ENCODE measurements at places on chromosomes 4 and X.

GRCh38 chr4:150816491-150816890 lies 198.6 kb downstream of the LRBA start:
- no peak for DNase-seq

- DNase-seq: no peak
Measured at GRCh38 chr4:105453550-105454205, 20.2 kb downstream of the PPA2 start.

- DNase-seq: no peak
Measured at GRCh38 chr4:40314951-40315350, 20.2 kb upstream of the CHRNA9 start.

GRCh38 chr4:101334963-101335572 lies 12.3 kb downstream of the PPP3CA start:
- DNase-seq: no peak

DNA sequence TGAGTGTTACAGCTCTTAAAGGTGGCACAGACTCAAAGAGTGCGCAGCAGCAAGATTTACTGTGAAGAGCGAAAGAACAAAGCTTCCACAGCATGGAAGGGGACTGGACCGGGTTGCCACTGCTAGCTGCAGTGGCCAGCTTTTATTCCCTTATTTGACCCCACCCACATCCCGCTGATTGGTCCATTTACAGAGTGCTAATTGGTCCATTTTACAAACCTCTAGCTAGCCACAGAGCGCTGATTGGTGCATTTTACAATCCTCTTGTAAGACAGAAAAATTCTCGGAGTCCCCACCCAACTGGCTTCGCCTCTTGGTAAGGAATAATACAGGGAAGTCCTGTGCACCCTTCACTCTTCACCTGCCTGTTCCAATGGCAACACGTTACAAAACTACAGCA lies 1.9 kb upstream of the SHROOM2 start:
- DNase-seq: no peak

DNA sequence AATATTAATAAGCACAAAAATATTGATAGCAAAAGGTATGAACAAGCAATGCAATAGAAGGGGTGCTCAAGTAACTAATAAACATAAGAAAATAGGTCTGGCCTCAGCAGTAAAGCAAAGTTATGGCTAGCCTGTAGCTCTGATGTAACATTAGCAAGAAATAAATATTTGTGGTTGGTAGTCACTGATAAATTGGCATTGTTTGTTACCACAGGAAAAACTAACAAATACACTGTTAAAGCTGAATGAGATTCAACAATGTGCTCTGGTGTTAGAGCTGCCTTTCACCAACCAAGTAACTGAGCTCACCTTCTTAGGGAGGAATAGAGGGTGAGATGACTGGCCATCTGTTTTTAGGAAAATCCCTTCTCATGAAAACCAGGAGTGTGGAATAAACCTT lies 71.4 kb downstream of the AREG start:
- no peak for DNase-seq

GRCh38 chr4:104494185-104494584 lies 509 bp downstream of the CXXC4 start:
- DNase-seq: no peak

GRCh38 chr4:37902212-37902611 lies 11.3 kb downstream of the TBC1D1 start:
- DNase-seq: no peak

DNA sequence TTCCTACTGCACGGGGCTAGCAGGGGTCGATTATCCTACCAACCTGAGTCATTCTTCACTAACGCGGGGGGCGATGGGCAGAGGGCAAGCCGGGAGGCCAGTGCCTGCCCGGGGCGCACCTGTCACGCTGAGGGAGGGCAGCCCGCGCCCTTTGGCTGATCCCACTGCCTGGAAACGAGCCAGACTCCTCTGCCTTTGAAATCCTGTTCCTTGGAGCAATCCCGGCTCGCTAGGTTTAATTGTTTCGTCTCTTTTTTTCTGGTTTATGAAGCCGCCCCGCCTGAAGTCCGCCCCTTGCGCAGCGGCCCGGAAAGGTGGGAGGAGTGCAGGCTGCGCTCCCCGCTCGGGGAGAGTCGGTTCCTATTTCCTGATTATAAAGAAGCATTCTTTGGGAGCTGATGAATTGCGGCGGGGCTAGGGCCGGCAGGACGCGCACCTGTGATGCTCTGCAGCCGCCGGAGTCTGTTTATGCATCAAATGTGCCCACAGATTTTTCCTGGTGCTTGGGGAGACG lies 484.2 kb downstream of the BCOR start:
- DNase-seq: no peak

GRCh38 chrX:47206316-47206715 lies 12.2 kb upstream of the CDK16 start:
- DNase-seq: no peak

- DNase-seq: no peak
Measured at GRCh38 chr4:19736968-19737756, 514.5 kb upstream of the SLIT2 start.

- no peak for DNase-seq
Measured at GRCh38 chrX:116342903-116343302, 93.5 kb upstream of the SLC6A14 start.

GRCh38 chrX:106894392-106894909 lies 8.7 kb downstream of the RIPPLY1 start:
- DNase-seq: no peak

- no peak for DNase-seq
Measured at GRCh38 chr4:76012388-76012801, 5.1 kb upstream of the CXCL9 start.

GRCh38 chr4:16496501-16496900 lies 270.2 kb upstream of the TAPT1 start:
- no peak for DNase-seq

DNA sequence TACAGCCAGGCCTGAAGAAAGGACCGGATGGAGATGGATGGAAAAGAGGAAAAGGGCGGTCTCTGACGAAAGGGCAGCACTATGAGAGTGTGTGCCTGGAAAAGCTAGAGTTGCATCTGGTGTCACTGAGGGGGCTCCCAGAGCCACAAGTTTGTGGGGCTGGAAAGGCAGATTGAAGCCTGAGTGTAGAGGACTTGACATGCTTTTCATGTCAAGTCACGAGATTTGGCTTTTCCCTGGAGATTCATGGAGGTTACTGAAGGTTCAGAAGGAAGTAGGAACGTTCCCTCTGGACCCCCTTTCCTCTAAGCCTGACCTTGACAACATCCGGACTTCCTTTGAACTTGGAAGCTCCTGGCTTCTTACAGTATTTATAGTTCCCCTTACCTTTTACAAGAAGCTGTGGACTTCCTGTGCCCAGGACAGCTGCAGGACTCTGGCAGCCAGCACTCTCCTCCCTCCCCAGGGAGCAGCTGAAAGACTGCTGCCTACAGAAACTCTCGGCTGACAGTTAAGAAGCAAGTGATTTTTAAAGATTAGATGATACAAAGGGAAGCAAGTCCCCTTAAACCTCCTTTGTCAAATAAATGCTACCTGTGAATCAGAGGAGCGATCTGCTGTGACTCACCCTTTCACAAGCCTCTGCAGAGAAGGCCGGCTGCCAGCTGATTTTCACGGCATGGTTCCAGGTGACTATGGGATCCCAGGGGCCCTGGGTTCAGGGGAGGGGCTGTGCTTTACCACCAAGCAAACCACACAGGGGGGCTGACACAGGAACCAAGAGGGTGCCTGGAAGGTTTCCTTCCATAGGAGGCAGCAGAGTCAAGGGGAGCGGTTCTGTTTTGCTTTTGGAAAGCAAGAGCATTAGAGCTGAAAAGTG lies 72.9 kb upstream of the STIM2 start:
- no peak for DNase-seq

DNA sequence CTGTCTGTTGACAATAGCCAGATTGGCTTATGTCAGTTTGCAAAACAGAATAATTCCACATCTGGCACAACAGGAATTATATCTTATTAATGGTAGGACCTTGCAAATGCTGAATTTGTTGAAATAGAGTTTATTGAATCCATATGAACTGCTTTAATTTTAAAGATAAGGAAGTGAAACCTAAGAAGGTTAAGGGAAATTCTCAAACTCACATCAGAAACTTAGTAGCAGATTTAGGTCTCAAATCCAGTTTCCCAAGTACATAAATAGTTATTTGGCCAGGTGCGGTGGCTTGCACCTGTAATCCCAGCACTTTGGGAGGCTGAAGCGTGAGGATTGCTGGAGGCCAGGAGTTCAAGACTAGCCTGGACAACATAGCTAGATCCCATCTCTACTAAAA lies 117.1 kb downstream of the HNRNPD start:
- DNase-seq: no peak

- DNase-seq: no peak
Measured at GRCh38 chrX:72479324-72480274, 93.0 kb downstream of the HDAC8 start.

DNA sequence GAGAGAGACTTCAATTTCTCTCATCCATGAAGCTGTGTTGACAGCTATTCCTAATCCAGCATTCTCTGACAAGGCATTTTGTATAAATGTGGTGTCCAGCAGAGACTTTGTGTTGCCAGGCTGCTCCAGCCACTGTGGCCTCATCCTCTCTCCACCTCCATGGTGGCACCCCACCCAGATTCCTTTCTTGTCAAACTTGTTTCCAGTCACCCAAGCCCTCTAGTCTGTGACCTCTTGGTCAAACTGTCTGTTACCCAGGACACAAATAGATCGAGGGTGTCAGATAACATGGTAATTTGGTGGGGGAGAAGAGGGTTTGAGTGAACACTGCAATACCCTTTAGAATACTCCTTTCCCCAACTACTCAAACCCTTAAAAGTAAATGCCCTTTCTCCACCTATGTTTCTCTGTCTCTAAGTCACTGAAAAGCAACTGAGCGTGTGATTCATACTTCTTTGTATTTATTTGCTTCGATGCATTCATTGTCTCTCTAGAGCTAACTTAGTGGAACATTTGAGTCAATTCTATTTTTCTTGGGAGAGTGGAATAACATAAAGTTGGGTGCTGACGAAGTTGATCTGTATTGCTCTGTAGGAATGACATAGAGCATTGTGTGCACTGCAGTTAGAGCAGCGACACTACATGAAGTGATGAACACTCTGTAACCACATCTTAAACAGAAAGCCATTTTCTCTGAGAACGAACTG lies 13.7 kb downstream of the PITX2 start:
- no peak for DNase-seq

DNA sequence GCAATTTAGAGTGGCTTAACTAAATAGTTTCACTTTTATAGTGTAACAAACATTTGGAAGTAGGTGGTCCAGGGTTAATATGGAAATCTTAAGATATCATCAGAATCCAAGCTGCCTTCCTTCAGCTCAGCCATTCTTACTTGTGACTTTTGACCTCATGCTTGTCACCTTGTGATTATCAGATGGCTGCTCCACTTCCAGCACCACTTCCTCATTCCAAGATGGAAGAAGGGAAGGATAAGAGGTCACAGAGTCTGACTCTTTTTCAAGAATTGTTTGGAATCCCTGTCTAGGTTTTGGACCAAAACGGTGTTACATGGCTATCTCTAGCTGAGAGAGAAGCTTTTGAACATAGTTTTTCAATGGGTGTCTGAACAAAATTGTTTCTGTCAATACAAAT lies 39.9 kb downstream of the MTTP start:
- DNase-seq: no peak

- no peak for DNase-seq
Measured at GRCh38 chr4:61212788-61213187, 12.7 kb downstream of the ADGRL3 start.

GRCh38 chr4:24956763-24957162 lies 43.9 kb upstream of the CCDC149 start:
- no peak for DNase-seq

DNA sequence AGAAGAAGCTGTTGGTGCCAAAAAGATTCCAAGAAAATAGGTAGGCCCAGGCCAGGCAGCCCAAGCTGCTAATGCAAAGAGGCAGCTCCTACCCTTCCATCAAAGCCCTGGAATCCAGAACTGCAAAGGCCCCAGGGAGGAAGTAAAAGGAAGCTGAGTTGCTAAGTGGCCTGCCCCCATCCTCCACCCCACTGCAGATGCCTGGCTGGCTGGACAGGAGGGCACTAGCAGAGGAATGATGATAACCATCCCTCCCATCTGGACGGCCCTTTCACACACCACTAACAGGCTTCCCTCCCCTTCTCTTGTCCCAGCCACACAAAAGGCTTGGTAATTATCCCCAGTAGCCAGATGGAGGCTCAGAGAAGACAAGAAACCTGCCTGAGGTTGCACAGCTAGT lies 32.4 kb upstream of the PJA1 start:
- DNase-seq: no peak

Measured in cerebellar nuclear complex (tissue), 1 donor.